ENCODE measurements at places on chromosomes 6 and 20. TPM values are rescaled to one million over a fixed set of nuclear protein-coding genes. Genes with fewer than 3 reads are reported as not detected.

Gene BPIFB3
- total RNA-seq = not detected

Gene CPXM1
- total RNA-seq = not detected

Gene GATA5
- 0.45 TPM for total RNA-seq

Gene VSX1
- total RNA-seq = 0.99 TPM

Gene ZNF831
- not detected for total RNA-seq

Gene CRYBG1
- total RNA-seq = 0.56 TPM

Gene DEFB125
- total RNA-seq = not detected

Gene CTCFL
- not detected for total RNA-seq

Gene GLP1R
- total RNA-seq = not detected

Gene ASIP
- total RNA-seq = not detected
